ENCODE measurements at places on chromosomes 5 and 9.

DNA sequence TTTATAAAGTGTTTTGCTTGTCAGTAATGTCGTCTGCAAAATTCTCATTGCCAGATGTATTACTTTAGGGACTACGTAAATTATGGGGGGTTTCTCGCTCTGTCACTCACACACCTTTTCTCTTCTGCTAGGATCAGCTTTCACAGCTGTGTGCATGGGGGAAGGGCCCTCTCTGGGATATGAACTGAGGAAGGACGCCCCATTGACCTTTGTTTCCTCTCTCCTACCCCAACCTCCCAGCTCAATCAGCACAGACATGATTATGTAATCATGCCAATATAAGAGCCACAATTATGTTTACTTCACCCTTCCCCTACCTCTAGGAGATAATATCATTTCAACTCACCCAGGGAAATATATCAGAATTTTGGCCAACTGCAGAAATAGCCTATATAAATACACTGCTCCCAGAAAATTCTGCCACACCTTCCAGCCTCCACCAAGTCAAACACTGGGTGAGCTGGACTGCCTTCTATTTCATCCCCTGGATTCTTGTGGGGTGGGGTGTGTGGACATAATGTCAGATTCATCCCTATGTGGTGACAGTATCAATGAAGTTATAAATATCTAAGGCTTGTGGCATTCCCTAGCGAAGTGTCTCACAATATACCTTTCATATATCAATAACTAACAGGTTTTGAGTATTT is 12.6 kb upstream of the SEMA5A start:
- no peak for DNase-seq

DNA sequence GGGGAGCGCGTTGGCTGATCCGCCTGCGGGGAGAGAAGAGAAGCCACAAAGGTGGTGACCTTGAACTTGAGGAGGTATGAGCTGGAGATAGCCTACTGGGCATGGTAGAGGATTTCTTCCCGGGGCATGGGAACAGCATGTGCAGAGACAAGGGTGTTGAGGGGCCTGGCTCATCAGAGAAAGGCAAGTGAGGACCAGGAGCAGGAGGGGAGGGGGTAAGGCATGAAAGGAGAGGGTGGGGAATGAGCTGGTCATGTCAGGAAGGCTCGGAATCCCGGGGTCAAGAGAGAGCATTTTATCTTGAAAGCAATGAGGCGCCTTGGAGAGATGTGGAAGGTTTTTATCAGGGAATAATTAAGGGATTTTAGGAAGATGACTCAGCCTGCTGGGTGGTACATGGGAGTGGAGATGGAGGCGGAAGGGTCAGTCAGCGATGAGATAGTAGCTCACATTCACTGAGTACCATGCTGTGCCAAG is 121.1 kb downstream of the LHX2 start:
- DNase-seq, result no peak

DNA sequence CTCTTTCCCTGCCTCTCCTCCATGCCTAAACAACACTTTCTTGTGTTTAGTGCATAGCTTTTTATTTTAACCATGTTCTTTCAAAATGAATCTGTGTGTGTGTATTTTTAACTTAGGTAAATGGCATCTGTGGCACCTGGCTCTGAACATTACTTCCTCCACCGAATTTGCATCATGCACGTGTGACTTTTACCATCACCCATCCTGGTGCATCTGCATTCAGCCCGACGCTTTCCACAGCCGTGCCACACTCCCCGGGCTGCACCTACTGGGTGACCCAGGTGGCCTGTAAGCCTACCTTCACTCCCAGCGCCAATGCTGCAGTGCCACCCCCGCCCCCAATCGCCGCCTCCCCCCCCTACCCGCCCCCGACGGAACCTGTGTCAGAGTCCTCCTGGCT is 12.7 kb upstream of the FCN1 start:
- no peak for DNase-seq

- DNase-seq, result peak; percentile 8
Measured at GRCh38 chr5:75734913-75735789, 17.9 kb upstream of the POC5 start.

DNA sequence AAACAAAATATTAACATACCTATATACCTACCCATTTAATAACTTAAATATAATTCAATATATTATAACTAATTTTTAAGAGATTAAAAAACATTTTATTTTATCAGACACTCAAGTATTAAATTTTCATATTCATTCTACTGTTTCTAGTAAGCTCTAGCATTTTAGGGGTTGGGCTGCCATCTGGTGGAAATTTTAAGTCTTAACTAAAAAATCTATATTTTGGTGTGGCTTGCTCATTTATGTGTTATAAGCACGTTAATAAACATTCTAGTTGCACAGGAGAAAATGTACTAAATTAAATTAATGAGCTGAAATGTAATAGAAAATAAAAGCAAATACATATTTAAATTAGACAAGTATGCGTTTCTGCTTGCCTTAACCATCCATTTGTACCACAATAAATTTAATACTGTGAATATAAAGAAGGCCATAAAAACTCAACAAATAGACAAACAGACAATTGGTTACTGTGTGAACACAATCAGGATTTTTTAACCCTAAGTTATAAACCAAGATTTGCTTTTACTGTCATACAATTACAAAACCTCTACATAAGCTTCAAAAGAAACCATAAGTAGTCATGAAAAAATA is 1728.3 kb upstream of the CDH9 start:
- DNase-seq, result no peak

DNA sequence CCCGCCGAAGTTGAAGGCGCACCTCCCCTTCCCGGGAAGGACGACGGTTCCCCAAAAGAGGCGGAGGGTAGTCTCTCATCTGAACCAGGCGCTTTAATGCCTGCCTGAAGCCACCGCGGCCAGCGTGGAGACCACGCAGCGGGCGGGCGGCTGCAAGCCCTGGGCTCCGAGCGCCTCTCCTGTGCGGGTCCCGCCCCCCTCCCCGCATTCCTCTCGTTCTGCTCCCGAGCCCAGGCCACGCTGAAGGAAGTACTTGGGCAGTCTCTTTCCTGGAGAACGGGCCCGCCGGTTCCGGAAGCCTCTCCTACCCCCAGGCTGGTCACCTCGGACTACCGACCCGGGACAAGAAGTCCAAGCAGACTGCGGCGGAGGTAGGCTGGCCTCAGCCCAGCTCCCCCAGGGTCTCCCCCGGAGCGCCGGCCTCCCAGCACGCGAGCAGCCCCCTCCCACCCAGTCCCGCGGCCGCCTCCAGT is 571 bp downstream of the PPIC start:
- DNase-seq, result peak; percentile 2

DNA sequence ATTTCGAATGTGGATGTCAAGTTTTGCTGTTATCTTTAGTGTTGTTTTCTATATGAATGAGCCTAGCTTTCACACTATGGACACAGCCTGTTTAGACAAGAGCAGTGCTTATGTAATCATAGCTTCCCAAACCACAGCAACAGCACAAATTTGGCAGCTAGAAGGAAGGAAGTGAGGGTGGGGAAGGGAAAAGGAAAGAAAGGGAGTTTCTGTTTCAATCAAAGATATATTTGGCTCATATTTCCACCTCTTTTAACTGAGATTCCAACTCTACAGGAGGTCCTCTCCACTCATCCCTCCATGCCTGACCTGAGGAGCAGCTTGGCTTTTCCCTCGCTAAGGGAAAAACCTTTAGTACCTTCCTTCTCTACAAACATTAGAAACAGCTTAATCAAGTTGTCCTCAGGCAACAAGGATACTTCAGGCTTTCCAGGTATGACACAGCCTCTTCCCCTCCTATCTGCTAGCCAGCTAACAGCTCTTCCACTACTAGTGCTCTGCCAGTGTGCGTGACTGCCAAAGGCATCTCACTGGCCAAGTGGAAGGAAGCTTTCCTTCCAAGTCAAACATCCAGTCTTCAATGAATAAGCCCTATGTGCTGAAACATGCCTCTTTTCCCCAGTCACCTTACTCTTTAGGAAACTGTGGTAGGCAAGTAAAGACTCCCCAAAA is 268.6 kb upstream of the PTGER4 start:
- no peak for DNase-seq

GRCh38 chr5:154923441-154924430 is 14.3 kb downstream of the GEMIN5 start:
- DNase-seq, result no peak

GRCh38 chr5:55421074-55421529 is 113.3 kb downstream of the MTREX start:
- no peak for DNase-seq

DNA sequence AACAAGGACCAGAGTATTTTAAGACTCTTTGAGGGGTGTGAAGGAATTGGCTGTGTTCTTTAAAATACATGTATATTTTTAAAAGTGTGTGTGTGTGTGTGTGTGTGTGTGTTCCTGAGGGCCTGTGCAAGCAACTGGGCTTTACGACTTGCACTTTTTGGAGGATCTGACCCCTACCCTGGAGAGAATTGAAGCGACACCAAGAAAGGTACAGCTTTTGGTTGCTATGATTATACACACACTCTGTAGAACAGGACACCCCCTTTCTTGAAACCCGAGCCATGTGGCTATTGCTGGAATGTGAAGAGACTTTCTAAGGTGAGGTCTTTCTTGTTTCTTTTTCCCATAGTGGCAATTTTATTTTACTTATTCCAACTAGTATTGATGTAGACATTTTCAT is 988 bp downstream of the SHISAL2B start:
- no peak for DNase-seq

- no peak for DNase-seq
Measured at GRCh38 chr9:113506090-113506589, 42.6 kb downstream of the RGS3 start.

DNA sequence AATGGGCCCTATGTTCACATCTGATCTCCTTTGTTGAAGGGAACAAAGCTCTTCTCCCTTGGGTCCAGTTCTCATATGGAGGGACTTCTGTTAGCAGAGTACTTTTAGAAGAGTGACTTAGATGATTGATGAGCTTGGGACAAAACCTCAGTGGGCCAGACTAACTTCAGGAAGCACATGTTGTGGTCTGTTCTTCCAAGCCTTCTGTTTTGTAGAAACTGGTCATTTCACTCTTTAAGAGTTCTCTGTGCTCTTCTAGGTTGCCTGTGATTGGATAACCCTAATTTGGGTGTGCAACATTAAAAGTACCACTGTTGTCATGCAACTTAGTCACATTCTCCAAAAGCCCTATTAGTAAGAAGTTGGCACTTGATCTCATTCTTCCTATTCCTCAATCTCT is 183.5 kb upstream of the ACO1 start:
- no peak for DNase-seq

GRCh38 chr5:93320920-93321445 is 260.0 kb downstream of the NR2F1-AS1 start:
- DNase-seq, result no peak

- DNase-seq, result no peak
Measured at GRCh38 chr5:157690690-157691433, 19.5 kb downstream of the C5orf52 start.

- DNase-seq, result no peak
Measured at GRCh38 chr9:89505911-89506310, 8.0 kb upstream of the SEMA4D start.

GRCh38 chr5:39757131-39757530 is 332.4 kb upstream of the DAB2 start:
- no peak for DNase-seq

GRCh38 chr9:120718316-120718715 is 4.0 kb upstream of the MEGF9 start:
- no peak for DNase-seq

DNA sequence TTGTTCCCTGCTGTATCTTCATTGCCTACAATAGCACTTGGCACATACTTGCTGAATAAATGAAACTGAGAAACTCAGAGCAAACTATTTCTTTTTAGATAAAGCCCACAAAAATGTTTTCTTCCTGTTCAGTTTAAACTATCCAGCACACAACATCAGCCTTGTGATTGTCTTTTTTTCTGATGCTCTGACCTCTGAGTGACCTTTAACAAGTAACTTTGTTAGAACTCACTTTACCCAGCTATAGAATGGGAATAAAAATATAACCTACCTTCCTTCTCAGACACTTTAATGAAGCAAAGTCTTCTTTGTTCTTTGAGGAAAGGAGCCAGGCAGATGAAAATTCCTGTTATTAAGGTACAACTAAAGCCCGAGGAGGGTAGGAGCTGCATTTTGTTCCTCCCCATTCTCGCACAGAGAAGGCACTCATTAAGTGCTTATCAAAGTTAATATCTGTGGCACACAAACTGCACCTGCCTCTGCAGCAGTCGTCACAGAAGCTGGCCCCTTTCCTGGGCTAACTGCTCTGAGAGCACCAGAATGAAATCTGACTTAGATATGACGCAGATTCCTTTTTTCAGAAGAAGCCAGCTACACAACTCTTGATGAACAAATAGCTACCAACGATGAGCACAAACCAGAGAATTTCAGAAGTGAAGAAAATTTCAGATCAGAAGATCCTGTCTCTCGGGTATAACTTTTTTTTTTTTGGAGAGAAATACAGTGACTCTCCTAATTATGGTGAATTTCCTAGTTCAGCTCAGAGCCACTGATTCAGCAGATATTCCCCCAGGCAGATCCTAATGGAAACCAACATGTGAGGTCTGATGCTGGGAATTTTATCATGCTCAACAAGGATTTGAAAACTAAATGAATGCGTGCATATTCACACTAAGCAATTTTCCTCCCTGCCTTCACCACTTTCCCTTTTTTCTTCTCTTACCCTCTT is 31.0 kb upstream of the NR3C1 start:
- DNase-seq, result peak; percentile 49

DNA sequence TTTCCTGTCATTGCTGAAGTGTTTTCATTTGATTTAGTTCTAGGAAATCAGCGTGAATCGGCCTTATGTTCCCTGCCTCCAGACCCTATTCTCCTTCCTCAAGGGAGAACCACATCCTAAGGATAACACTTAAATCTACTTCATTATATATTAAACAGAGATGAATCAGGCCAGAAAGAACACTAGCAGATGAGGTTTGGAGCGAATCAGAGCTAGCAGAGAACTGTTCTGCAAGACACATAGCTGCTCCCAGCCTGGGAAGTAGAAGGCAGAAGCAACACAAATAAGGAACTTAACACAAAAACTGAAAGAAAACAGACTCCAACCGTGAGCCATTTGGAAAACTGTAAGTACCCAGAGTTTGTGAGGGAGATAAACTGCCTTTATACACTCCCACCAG is 718.2 kb downstream of the SEMA5A start:
- DNase-seq, result no peak

GRCh38 chr5:125657936-125658335 is 765.3 kb upstream of the GRAMD2B start:
- no peak for DNase-seq

GRCh38 chr9:79233542-79233941 is 338.2 kb upstream of the TLE4 start:
- no peak for DNase-seq

Measured in stimulated activated CD4-positive, alpha-beta T cell treated with anti-CD3 and anti-CD28 coated beads, Interleukin-4, amount 100 ng/mL, for 1 hour (primary cell).